Tibial nerve (tissue), 4 donors: ENCODE measurements at places on chromosomes 3 and 15. TPM values are rescaled to one million over a fixed set of nuclear protein-coding genes. Genes with fewer than 3 reads are reported as not detected.

LRRIQ4 gene
- total RNA-seq = not detected

DNA sequence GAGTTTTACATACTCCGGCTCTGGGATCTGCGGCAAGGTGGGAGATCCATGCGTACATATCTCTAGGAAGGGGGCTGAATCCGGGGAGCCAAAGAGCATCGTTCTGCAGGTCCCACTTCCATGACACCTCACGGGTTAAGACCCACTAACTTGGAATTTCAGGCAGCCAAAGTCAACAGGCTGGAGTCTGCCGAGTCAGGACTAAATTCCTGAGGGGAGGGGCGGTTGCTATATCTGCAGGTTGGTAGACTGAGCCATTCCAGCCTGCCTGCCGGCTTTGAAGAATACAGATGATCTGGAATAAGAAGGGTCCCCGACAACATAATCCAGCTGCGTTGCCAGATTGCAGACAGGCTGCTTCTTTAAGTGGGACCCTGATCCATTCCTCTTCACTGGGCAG lies 65.4 kb upstream of the PEX5L start:
- no peaks in the 10 kb centered on the region for H3K27me3 ChIP-seq
- no peak overlapping the region for H3K4me3 ChIP-seq
- no peaks in the 10 kb centered on the region for H3K4me1 ChIP-seq
- DNase-seq = no peak
- H3K36me3 ChIP-seq = no peaks in the 10 kb centered on the region
- no peak overlapping the region for H3K27ac ChIP-seq

DNA sequence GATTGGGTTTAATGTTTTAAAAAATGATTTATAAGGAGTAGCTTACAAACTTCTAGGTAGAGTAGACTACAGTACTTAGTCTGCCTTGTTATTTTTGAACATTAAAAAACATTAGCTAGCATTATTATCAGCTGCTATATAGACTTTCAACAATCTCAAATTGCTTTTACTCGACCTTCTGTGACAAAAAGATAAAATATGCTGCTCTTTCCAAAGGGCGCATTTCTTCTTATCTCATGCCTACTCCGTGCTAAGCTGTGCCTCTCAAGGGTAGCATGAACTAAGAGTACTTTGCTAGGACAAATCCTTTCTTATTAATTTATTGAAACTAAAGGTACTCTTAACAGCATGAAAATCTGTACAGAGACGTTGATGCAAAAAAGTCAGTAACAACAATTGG lies 71.3 kb downstream of the SPRED1 start:
- no peak overlapping the region for H3K4me3 ChIP-seq
- no peak overlapping the region for H3K27ac ChIP-seq
- no peaks in the 10 kb centered on the region for H3K4me1 ChIP-seq
- no peaks in the 10 kb centered on the region for H3K36me3 ChIP-seq
- DNase-seq = no peak

DNA sequence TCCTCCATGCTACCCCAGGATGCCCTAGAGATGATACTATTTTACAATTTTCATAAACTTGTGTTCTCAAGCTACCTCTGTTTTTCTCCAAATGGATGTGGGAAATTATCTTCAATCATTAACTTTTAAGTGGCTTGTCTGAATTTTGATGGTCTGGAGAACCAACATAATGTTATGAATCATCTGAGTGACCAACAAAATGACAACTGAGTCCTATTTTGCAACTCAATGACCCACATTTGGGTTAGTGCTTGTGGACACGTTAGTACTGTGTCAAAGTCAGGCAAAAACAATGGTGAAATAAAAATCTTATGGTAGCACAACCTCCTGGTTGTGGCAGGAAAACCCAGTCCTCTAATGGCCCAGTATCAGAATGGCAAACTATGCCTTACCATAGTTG lies 352.4 kb upstream of the ZNF385D start:
- H3K27ac ChIP-seq = no peak overlapping the region
- H3K27me3 ChIP-seq = no peaks in the 10 kb centered on the region
- no peak overlapping the region for H3K4me3 ChIP-seq
- no peaks in the 10 kb centered on the region for H3K4me1 ChIP-seq
- no peak for DNase-seq
- H3K36me3 ChIP-seq = no peaks in the 10 kb centered on the region

DNA sequence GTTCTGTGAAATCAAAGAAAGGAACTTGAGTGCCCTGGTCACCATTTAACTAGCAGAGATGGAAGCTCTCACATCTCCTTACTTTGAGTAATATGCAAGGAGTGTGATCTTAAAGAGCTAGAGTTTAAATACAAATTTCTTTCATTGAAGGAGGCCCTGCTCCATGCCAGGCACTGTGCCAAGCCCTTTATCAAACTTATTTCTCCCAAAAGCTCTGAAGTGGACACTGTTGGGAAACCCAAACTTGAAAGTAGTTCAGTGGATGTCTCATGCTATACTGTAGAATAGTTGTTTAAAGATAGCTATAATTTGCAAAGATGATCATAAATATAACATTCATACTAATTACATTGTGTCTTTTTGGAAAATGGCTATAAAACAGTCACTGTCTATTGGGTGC lies 17.1 kb downstream of the GALNT15 start:
- H3K27ac ChIP-seq = no peak overlapping the region
- no peak for DNase-seq
- H3K4me3 ChIP-seq = no peak overlapping the region
- H3K36me3 ChIP-seq = peaks cover 3% of the 10 kb centered on the region
- H3K4me1 ChIP-seq = no peaks in the 10 kb centered on the region

CNTN4 gene
- 47.7 TPM for total RNA-seq

DNAJA4 gene
- total RNA-seq = 14.2 TPM

CRABP1 gene
- total RNA-seq = 1.6 TPM

GRCh38 chr3:31592764-31593163 lies 60.0 kb downstream of the STT3B start:
- H3K27ac ChIP-seq = no peak overlapping the region
- no peaks in the 10 kb centered on the region for H3K27me3 ChIP-seq
- no peaks in the 10 kb centered on the region for H3K36me3 ChIP-seq
- no peak overlapping the region for H3K4me3 ChIP-seq
- H3K4me1 ChIP-seq = no peaks in the 10 kb centered on the region

- H3K27me3 ChIP-seq = no peaks in the 10 kb centered on the region
- H3K36me3 ChIP-seq = peaks cover 7% of the 10 kb centered on the region
- DNase-seq = no peak
Measured at GRCh38 chr3:52303811-52304210, 12.3 kb upstream of the DNAH1 start.

GRCh38 chr3:101212730-101213129 lies 107.6 kb downstream of the IMPG2 start:
- H3K27ac ChIP-seq = no peak overlapping the region
- H3K4me1 ChIP-seq = no peaks in the 10 kb centered on the region
- no peak overlapping the region for H3K4me3 ChIP-seq
- no peaks in the 10 kb centered on the region for H3K27me3 ChIP-seq
- H3K36me3 ChIP-seq = no peaks in the 10 kb centered on the region

PGBD4 gene
- total RNA-seq = 2.9 TPM

CLPX gene
- total RNA-seq = 67.5 TPM

DNA sequence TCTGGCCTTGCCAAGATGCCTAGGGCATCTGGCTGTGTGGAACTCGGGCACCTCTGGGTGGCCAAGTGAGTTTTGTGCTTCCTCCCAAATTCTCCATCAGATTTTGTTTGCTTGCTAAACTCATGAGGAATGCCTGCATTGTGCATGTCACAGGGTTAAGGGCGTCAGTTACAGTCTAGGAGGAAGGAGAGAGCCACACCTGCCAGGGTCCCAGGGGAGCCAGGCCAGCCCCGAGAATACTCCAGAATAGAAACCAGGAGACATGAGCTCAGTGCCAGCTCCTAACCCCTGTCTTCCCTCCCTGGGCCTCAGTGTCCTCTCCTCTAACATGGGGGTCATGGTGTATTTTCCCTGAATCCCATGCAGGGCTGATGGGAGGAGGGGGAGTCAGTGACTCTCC lies 22.0 kb upstream of the SKOR1 start:
- no peak overlapping the region for H3K4me3 ChIP-seq
- DNase-seq = no peak
- H3K36me3 ChIP-seq = no peaks in the 10 kb centered on the region
- H3K4me1 ChIP-seq = no peaks in the 10 kb centered on the region
- H3K27me3 ChIP-seq = no peaks in the 10 kb centered on the region

DNA sequence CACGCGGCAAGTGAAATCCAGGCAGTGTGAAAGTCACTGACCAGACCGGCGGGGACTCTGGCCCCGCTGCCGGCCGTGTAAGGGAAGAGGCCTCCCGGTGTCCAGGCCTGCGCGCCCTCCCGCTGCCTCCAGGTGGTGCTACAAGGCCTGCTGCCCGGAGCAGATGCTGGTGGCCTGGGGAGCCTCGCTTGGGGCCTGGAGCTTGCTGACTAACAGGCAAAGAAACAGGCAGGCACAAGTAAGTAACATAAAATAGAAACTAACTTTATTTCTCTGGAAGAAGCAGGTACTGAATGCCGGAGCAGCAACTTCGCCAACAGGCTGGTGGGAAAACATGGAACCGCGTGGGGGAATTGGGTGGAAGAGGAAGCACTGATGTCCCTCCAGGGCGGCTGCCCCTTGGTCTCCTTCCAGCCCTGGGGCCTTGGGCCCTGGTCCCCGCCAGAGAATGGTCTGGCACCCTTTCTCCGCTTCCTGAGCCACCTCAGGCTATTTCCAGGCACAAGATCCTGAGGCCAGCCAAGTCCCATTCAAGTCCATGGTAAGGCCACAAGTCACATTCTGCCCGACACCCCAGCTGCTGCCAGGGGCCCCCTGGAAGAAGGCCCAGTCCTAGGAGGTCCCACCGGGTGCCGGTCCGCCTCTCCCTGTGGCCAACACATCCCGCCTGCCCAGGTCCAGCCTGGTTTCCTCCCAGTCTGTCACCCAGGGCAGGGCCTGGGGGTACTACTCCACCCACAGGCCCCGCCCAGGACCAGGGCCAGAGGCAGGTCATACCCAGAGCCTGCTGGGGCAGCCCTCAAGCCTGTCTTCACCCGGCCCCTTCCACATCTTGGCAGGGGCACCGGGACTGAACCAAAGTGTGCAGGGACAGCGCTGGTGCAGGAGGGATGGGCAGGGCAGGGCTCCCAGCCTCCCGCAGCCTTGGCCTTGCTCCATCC lies 45.0 kb downstream of the TNK2 start:
- H3K27ac ChIP-seq = peak overlapping the region; percentile 87
- H3K4me3 ChIP-seq = no peak overlapping the region
- H3K4me1 ChIP-seq = peaks cover 20% of the 10 kb centered on the region
- peak; percentile 84 for DNase-seq
- no peaks in the 10 kb centered on the region for H3K27me3 ChIP-seq

GRCh38 chr3:12325586-12326515 lies 37.0 kb downstream of the PPARG start:
- no peak overlapping the region for H3K4me3 ChIP-seq
- DNase-seq = no peak
- H3K27ac ChIP-seq = no peak overlapping the region
- H3K27me3 ChIP-seq = no peaks in the 10 kb centered on the region
- H3K4me1 ChIP-seq = peaks cover 6% of the 10 kb centered on the region

DNA sequence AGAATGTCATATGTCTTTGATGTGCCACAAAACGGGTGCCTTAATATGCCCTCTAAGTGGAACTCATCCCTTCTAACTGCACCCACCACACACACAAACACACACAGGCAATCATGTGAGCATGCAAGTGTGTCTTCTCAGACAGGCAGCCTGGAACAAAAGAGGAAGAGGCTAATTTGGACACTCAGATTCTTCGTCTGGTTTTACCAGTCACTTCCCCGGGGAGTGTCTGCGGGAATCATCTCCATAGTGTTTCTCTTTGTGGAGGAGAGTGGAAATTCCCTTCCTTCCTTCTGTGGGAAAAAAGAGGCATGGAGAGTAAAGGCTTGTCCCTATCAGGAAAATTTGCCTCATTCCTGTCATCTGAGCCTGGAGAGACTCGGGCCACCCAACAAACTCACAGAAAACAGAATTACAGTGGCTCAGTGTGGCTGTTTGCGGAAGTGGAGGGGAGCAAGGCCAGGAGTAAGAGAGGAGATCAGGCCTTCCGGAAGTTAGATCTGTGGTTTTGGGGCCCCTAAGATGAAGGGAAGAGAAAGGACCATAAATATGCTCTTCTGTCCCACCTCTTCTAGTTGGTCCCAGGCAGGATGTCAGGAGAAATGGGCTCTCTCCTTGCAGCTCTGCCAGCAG lies 212.6 kb upstream of the SEMA6D start:
- no peaks in the 10 kb centered on the region for H3K27me3 ChIP-seq
- H3K4me3 ChIP-seq = no peak overlapping the region
- H3K4me1 ChIP-seq = no peaks in the 10 kb centered on the region

DNA sequence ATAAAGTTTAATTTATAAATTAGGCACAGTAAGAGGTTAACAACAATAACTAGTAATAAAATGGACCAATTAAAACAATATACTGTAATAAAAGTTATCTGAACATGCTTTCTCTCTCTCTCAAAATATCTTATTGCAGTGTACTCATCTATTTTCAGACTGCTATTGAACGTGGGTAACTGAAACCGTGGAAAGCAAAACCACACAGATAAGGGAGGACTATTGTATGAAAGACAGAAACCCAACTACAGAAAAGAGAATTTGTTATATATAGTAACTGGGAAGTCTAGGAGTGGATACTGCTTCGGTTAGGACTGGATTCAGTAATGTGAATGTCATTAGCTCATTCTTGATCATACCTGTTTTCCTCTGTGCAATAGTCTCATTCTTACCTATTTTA lies 119.3 kb upstream of the DAZL start:
- no peaks in the 10 kb centered on the region for H3K27me3 ChIP-seq
- H3K4me1 ChIP-seq = no peaks in the 10 kb centered on the region
- no peak overlapping the region for H3K4me3 ChIP-seq
- no peak overlapping the region for H3K27ac ChIP-seq

- no peaks in the 10 kb centered on the region for H3K27me3 ChIP-seq
- no peaks in the 10 kb centered on the region for H3K36me3 ChIP-seq
- H3K4me3 ChIP-seq = no peak overlapping the region
- H3K27ac ChIP-seq = peak overlapping the region; percentile 91
- no peak for DNase-seq
- H3K4me1 ChIP-seq = no peaks in the 10 kb centered on the region
Measured at GRCh38 chr3:11467875-11468274, 175.8 kb downstream of the VGLL4 start.

CHRNA3 gene
- not detected for total RNA-seq

FAM107A gene
- 197 TPM for total RNA-seq

GRCh38 chr3:17830788-17831187 lies 88.4 kb upstream of the TBC1D5 start:
- no peak overlapping the region for H3K27ac ChIP-seq
- H3K27me3 ChIP-seq = no peaks in the 10 kb centered on the region
- DNase-seq = no peak
- H3K4me1 ChIP-seq = no peaks in the 10 kb centered on the region

ZNF620 gene
- 3.0 TPM for total RNA-seq

BFSP2 gene
- total RNA-seq = not detected

FGD5 gene
- total RNA-seq = 41.5 TPM

GRCh38 chr3:159922861-159923312 lies 65.7 kb upstream of the IL12A start:
- H3K27ac ChIP-seq = no peak overlapping the region
- no peaks in the 10 kb centered on the region for H3K36me3 ChIP-seq
- no peak for DNase-seq
- no peak overlapping the region for H3K4me3 ChIP-seq
- H3K4me1 ChIP-seq = no peaks in the 10 kb centered on the region

- H3K27me3 ChIP-seq = no peaks in the 10 kb centered on the region
- H3K4me1 ChIP-seq = no peaks in the 10 kb centered on the region
- no peak overlapping the region for H3K4me3 ChIP-seq
- H3K36me3 ChIP-seq = no peaks in the 10 kb centered on the region
- DNase-seq = no peak
- H3K27ac ChIP-seq = no peak overlapping the region
Measured at GRCh38 chr15:82105451-82106215, 59.8 kb upstream of the MEX3B start.

GRCh38 chr15:99478977-99479376 lies 86.8 kb upstream of the MEF2A start:
- no peaks in the 10 kb centered on the region for H3K27me3 ChIP-seq
- H3K36me3 ChIP-seq = no peaks in the 10 kb centered on the region
- H3K27ac ChIP-seq = no peak overlapping the region
